ENCODE measurements at places on chromosomes 11 and 22.

GRCh38 chr11:112294688-112295340 is 34.2 kb upstream of the PLET1 start:
- no peak for DNase-seq

GRCh38 chr11:11073996-11074395 is 216.1 kb upstream of the ZBED5 start:
- no peak for DNase-seq

DNA sequence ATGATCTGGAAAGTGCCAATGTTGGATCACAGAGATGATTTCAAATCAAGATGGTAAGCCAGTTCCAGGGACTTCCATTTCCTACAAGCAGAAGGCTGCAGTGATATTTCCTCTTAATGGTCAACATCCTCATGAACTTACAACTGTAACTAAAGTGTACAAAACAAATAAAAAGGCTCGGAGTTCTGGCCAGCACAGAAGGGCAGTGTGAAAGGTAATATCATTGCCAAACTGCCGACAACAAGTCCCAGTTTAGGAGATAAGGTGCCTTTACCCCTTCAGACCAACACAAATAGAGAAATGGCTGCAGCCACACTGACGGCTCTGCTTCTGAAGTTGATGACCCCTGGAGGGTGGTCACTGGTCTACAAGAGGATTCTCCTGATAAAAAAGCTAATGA is 91.1 kb downstream of the ETS1 start:
- no peak for DNase-seq

GRCh38 chr11:1119604-1120146 is 38.1 kb upstream of the MUC5AC start:
- no peak for DNase-seq

- DNase-seq = no peak
These were observed 1.1 kb downstream of the LZTR1 start for GRCh38 chr22:20983081-20983771.

DNA sequence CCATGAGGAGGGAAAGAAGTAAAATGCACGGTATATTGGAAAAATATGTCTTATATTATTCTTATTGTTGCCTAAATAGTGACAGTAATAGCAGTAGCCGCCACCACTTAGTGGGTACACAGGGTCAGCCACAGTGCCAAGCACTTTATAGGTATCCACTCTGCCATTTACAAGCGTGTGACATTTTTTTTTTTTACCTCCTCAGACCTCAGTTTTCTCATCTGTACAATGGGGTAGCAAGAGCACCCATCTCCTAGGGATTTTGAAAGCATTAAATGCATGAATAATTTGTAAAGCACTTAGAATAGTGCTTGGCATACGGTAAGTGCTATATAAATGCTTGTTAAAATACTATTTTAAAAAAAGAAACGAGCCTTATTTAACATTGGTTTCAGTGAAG is 8.9 kb downstream of the RTN4RL2 start:
- no peak for DNase-seq

DNA sequence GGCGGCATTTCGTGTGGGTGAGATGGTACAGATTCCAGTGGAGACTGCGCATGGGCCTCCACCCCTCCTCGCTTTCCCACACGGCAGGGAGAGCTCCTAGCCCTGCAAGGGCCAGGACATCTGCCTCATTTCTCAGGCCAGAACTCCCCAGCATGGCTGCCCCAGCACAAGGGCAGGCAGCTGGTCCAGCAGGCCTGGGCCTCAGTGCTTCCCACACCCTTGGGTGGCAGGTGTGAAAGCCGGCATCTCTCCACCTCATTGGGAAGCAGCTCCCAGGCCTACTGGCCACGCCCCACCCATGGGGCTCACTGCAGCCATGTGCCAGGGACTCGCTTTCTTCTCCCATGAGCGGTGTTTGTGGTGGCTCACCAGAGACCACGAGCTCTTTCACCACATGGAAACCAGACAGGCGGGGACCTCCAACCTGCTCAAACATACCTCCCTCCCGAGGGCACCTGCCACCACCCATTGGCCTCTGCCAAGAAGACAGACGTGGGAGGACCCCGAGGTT is 79.1 kb downstream of the NAT10 start:
- DNase-seq = no peak

GRCh38 chr22:26922806-26923205 is 265.4 kb downstream of the MIAT start:
- DNase-seq = no peak

DNA sequence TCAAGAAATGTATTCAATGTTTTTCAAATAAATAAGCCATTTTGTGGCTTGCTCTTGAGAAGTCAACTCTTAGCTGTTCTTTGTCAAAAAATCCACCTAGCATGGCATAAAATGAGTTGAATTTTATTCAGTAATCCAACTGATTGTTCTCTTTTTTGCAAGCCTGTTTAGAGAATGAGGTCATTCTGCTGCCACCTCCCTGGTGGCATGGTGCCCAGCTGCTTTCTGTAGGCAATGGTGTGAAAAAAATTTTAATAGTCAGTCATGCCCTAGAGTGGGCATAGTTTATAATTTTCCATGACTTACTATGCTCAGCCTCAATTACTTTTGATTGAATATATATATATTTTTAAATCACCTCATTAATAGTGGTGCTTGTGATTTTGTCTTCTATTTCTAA is 177.2 kb downstream of the INSC start:
- peak; percentile 7 for DNase-seq

- DNase-seq = peak; percentile 89
These were observed 22.7 kb downstream of the EFCAB6 start for GRCh38 chr22:43789452-43789851.

DNA sequence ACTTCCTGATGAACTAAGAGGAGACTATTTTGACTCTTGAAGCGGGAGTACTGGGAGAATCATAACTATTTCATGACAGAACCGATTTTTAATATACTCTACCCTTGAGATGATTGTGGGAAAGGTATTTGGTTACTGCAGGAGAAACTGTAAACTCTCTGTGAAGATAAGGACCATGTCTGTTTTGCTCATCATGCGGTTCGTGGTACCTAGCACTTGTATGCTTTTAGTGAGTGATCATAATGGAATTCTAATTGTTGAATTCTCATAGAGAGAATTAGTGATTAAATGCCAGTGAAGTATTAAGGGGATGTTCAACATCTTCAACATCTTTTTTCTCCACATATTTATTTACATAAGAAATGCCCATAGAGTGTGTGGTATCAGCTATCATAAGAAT is 11.4 kb downstream of the AASDHPPT start:
- DNase-seq = peak; percentile 52

DNA sequence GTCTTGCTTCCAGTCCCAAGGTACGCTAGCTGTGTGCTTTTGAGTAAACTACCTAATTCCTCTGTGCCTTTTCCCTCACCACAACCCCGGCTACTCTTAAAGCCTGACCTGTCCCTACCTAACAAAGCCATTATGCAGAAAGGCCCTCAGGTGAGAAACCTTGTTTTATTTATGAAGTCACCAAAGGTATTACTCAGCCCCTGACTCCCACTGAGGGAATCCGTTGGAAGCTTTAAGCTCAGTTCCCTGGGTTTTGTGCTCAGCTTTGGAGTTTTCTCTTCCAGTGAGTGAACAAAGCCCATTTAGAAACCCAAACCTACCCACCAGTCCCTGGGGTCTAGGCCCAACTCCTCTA is 90.9 kb downstream of the APIP start:
- no peak for DNase-seq

GRCh38 chr22:48047722-48048500 is 1285.5 kb downstream of the TBC1D22A start:
- no peak for DNase-seq

DNA sequence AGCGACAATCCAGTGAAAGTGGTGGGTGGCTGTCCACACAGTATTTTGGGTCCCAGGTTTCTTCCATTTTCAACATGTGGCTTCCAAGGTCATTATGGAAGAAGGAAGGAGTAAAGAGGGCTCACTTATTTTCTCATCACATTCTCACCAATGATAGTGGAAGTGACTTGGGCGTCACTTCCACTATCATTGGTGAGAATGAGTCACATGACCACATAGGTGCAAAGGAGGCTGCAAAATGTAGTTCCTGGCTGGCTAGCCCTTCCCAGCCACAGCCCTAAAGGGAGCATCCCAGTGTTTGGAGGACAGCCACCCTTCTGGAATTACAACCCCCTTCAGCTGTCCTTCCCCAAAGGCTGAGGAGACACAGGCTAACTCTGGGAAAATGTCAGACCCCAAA is 95.6 kb downstream of the TSPAN18 start:
- DNase-seq = no peak

DNA sequence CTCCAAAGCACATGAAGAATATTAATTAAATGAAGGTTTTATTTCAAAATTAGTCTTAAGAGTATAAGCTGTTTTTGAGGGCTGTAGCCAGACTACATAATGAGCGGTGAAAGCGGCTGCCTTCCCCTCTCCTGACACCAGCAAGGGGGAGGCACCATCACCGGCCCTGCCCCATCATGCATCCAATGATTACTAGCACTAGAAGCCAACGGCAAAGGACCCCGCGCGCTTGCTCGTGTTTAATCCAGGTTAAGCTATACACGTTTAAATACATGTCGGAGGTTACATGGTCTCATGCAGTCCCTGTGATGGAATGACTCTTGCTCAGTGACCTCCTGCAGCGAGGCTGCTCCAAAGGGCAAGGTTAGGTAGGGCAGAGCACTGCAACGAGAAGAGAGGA is 50.3 kb downstream of the FEZ1 start:
- no peak for DNase-seq

DNA sequence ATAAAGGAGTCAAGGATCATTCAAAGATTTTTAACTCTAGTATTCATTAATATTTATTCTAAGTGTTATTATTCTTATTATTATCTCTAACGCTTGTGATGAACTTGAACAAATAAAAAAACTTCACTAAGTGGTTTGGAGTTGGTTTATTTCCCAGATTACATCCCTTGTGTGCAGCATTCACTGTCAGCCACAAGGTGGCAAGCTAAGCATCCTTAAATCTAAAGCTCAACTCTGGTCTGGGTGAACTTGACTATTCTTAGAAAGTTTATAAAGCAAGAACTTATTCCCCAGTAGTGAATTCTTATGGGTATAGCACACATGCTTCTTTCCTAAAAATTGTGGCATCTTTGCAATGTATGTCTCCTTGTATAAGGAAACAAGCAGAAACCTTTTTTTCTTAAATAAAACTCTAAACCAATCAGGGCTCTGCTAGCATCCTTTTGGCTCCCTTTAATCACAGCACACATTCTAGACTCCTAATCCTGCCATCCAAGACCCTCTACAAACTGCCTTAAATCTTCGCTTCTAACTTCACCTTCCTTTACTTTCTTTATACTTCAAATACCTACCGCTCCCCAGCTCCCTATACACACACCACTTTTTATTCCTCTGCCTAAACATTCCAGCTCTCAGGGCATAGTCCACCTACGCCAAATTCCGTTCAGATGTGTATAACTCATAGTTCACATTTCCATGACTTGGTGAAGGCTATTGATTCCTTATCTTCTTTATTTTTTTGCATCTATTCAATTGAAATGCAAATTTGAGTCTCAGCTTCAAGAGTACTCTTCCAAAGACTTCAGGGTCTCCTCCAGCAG is 1068.8 kb downstream of the DLG2 start:
- DNase-seq = peak; percentile 36

GRCh38 chr11:73980001-73980961 is 2.4 kb downstream of the UCP2 start:
- peak; percentile 26 for DNase-seq

DNA sequence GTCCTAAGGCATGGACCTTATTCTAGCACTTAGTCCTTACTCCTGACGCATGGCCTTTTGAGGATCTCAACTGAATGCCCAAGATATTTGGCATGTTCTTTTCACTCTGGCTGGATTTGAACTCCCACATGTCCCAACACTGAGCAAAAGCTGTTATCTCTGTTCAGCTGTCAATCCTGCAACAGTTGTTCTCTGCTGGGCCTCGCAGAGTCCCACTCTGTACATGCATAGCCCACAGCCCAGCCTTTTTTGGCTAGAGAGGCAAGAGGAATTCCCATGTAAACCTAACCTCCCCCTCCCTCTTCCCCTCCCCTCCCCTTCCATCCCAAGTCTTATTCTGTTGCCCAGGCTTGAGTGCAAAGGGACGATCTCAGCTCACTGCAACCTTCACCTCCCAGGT is 21.8 kb upstream of the DRG1 start:
- no peak for DNase-seq

DNA sequence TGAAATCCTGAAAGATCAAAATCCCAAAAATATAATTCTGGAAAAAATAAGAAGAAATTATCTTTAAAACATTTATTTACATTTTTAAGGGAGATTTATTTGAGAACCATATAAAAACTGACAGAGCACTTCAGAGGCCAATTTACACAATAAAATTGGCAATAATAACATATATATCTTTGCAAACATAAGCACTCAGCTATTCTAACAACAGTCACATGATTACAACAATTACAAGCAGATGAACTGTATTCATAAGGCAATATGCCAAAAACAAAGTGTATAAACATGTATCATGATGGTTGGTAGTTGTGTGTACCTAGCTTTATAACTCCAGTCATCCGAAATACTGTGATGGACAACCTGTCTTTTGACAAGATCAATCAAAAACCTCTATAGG is 17.7 kb upstream of the RASSF10 start:
- DNase-seq = no peak

DNA sequence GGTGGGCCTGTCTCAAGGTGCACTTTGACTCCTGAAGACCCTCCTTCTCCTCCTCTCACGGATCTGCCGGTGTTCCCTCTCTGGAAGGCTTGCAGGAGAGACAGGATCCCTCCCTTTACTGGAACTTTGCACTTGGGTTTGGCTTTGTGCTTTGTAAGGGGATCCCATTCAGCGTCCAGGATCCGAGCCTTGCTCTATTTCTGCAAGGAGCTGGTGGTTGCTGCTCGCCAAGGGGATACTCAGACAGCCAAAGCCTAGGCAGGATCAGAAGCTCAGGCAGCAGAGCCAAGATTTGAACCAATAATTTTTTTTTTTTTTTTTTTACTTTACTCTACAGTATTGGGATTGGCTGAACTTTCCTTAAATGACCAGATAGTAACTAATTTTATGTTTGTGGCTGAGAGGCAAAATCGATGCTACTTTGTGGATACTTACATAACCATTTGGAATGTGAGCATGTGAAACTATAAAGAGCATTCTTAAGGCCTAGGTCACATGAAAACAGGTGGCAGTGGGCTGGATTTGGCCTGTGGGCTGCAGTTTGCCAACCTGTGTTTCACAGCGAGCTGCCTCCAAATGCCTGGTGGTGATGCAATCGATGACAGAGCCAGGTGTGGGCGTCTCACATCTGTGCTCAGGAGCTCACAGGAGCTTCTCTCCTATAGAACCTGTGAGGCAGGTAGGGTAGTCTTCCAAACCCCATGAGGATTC is 25.2 kb downstream of the BCR start:
- no peak for DNase-seq

- peak; percentile 92 for DNase-seq
These were observed 379.5 kb downstream of the ETS1 start for GRCh38 chr11:128207861-128208321.
